ENCODE measurements at places on chromosomes 7 and 10. TPM values are rescaled to one million over a fixed set of nuclear protein-coding genes. Genes with fewer than 3 reads are reported as not detected.
A peak's percentile ranks its signal among the peaks of the same experiment; 100 is the strongest.

Gene RFC2
- 16.8 TPM for total RNA-seq

Gene RGS10
- total RNA-seq, result 311 TPM

DNA sequence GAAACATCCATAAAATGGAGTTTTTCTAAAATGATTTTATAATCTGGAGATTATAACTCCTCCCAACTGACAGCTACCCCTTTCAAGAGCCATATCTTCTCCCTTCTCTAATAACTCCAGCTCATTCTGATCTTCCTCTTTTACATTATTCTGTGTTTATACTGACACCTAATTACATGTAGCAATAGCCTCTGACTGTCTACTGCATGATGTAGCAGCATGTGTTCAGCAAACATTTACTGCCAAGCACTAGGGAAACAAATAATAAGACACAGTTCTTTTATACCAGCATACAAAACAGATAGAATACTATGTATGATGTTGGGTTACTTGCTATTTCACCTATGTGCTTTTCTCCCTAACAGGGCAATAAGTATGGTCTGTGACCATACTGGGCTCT, 20.7 kb downstream of the RBM28 start:
- no peak for DNase-seq
- no peak overlapping the region for H3K27ac ChIP-seq
- H3K4me3 ChIP-seq, result no peak overlapping the region
- no peaks in the 10 kb centered on the region for H3K36me3 ChIP-seq
- H3K27me3 ChIP-seq, result peaks cover 3% of the 10 kb centered on the region

DNA sequence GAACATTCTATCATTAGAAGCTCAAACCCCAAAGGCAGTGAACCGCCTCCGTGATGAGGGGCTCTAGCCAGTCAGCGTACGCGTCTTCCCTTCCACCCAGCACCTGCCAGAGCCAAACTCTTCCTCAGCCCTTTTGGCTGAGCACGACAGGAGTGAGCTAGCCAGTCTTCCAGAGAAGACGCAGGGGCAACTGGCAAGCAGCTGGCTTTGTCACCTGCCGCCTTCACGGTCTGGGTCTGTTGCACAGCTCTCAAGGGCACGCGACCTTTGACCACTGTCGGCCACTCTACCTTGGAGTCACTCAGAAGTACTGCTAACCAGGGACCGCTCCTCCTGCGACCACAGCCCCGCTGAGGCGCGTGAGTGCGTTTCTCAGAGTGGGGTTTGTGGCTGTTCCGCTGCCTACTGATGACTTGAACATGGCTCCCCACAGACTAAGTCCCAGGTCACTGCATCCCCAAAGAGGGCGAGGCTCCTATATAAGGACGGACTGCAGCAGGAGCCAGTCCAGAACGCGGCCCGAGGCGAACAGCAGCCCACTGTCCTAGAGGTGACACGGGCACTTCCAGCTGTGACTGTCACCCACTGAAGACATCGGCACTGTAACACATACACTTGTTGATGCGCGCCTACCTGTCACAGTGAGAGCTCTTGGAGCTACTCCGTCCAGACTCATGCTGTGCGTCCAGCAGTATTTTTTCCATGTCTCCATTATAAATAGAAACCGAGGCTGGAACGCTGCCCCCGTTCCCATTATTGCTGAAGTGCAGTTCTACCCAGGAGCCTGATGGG, 8.4 kb downstream of the BNIP3 start:
- H3K4me3 ChIP-seq, result peak overlapping the region; percentile 15
- DNase-seq, result peak; percentile 40
- H3K4me1 ChIP-seq, result peaks cover 19% of the 10 kb centered on the region
- H3K36me3 ChIP-seq, result no peaks in the 10 kb centered on the region

DNA sequence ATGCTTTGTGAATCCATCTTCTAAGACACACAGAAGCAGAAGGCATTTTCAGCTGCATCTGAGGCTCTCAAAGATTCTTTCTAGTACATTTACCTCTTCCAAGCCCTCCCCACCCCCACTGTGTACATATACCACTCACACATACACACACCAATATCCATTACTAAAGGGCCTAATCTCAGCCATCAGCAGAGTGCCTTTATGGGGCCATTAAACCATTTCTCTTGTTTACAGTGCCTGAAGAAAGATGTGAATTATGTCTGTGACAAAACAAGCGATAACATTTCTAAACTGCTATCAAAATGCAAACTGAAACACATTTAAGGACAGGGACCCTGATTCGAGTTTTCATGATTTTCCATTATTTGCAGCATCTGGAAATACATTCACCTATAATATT, 40.0 kb downstream of the ETV1 start:
- peak; percentile 18 for DNase-seq
- H3K27me3 ChIP-seq, result no peaks in the 10 kb centered on the region
- H3K4me3 ChIP-seq, result no peak overlapping the region
- peak overlapping the region; percentile 64 for H3K27ac ChIP-seq

Gene SPDYE9
- 0.25 TPM for total RNA-seq

- no peaks in the 10 kb centered on the region for H3K36me3 ChIP-seq
- no peaks in the 10 kb centered on the region for H3K27me3 ChIP-seq
- H3K27ac ChIP-seq, result no peak overlapping the region
- no peak for DNase-seq
- H3K4me1 ChIP-seq, result no peaks in the 10 kb centered on the region
These were observed 46.1 kb downstream of the ARMH3 start for GRCh38 chr10:102009801-102010425.

All from glutamatergic neuron (in vitro differentiated cells).